ENCODE measurements at places on chromosomes 13 and 19.

DNA sequence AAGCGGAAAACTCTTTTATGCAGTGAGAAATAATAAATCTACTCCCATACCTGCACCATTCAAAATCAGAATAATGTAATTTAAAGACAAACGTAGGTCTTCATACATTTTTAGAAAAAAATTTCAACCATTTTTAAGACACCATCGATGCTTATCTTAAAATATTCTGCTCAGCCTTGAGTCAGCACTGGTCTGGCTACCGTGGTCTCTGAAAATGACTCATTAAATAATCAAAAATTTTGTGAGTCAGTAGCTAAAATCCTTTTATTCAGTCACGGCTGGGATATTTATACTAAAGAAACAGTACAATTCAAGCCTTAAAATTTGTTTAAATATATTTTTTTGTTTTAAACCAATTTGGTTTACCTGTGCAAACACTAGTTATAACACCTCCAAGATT is 2862.8 kb upstream of the PCDH20 start:
- DNase-seq = peak; percentile 29

DNA sequence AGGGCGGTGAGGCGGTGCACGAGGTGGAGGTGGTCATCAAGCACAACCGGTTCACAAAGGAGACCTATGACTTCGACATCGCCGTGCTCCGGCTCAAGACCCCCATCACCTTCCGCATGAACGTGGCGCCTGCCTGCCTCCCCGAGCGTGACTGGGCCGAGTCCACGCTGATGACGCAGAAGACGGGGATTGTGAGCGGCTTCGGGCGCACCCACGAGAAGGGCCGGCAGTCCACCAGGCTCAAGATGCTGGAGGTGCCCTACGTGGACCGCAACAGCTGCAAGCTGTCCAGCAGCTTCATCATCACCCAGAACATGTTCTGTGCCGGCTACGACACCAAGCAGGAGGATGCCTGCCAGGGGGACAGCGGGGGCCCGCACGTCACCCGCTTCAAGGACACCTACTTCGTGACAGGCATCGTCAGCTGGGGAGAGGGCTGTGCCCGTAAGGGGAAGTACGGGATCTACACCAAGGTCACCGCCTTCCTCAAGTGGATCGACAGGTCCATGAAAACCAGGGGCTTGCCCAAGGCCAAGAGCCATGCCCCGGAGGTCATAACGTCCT is 9.4 kb upstream of the PROZ start:
- no peak for DNase-seq

GRCh38 chr13:105894697-105895096 is 640.8 kb downstream of the EFNB2 start:
- DNase-seq = no peak

GRCh38 chr13:68895696-68896095 is 1211.9 kb upstream of the ATXN8OS start:
- no peak for DNase-seq

- no peak for DNase-seq
Measured at GRCh38 chr13:109749365-109749764, 37.0 kb downstream of the IRS2 start.

GRCh38 chr19:41376998-41377365 is 649 bp downstream of the TMEM91 start:
- DNase-seq = no peak
